Iris pigment epithelial cell (primary cell): ENCODE measurements at places on chromosomes 3 and 15.

- DNase-seq = peak; percentile 98
Measured at GRCh38 chr15:41490355-41490754, 3.3 kb upstream of the ITPKA start.

GRCh38 chr3:183386651-183387050 lies 41.8 kb downstream of the MCF2L2 start:
- no peak for DNase-seq

GRCh38 chr3:177525987-177526712 lies 328.9 kb upstream of the TBL1XR1 start:
- DNase-seq = peak; percentile 78

GRCh38 chr3:64408770-64409169 lies 183.5 kb upstream of the PRICKLE2 start:
- DNase-seq = peak; percentile 47

GRCh38 chr15:37339437-37339836 lies 239.1 kb upstream of the MEIS2 start:
- no peak for DNase-seq
